ENCODE measurements at places on chromosomes 5 and 9.
A peak's percentile ranks its signal among the peaks of the same experiment; 100 is the strongest.

- peak; percentile 90 for DNase-seq
Observed at GRCh38 chr5:98397081-98397480, 376.4 kb upstream of the RGMB start.

DNA sequence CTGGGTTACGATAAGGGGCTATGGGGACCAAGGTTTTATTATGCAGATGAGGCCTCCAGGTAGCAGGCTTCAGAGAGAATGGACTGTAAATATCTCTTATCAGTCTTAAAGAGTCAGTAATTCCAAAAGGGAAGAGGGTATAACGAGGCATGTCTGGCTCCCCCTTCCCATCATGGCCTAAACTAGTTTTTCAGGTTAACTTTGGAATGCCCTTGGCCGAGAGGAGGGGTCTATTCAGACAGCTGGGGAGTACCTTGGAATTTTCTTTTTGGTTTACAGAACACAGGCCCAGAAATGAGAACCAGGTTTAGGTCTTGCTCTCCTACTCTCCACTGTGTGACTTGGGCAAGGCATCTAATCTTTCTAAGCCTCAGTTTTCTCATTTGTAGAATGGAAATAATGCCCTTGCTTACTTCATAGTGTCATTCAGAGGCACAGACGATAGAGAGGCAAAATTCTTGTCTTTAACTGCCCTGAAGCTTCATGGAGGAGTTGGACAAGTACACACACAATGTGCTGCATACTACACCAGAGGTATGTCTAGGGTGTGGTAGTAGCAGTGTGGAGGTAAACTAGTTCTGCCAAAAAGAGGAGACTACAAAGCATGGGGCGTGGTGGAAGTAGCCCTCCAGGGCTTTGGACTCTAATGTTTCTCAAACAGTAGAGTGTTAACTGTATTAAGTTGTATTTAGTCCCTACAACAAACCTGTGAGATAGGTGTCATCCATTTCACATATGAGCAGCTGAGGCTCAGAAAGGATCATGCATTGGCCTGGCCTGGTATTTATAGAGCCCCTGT is 45.5 kb downstream of the IRF1 start:
- DNase-seq, result no peak

- no peak for DNase-seq
Observed at GRCh38 chr5:42586625-42587024, 163.4 kb downstream of the GHR start.

GRCh38 chr5:158388021-158388420 is 529.1 kb upstream of the CLINT1 start:
- no peak for DNase-seq

GRCh38 chr5:163910226-163910625 is 404.8 kb downstream of the MAT2B start:
- DNase-seq, result no peak

DNA sequence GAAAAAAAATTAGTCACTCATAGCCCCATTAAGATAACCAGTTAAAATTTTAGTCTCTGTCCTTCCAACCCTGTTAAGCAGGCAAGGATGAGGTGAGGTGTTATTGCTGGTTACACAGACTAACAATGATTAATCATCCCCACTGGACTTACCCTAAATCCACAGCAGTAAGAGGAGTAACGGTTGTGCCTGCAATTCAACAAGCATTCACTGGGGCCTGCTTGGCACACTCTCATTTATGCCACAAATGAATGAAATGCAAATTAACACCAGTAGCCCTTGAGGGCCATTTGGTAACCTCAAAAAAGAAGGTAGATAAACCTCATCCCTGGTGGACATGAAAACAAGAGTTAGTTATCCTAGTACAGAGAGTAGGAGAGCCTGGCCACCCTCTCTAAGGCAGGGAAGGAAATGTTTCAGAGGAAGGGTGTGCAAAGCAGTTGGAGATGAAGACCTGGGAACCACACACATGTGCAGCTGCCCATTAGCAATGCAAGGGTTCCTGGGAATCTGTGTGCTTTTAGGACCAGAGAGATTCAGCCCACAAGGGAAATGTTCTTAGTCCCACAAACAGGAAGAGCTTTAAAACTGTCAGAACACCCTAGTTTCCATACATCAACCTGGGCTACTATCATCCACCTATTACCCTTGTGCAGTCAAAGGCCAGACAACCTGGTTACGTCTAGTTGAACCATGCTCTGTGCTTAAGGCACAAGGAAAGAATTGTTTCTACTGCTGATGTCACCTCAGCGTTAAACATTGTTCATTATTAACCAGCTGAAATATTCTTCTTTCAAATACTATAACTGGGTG is 7.7 kb downstream of the LHFPL2 start:
- no peak for DNase-seq

GRCh38 chr9:112006361-112007020 is 109.9 kb downstream of the UGCG start:
- DNase-seq, result no peak

DNA sequence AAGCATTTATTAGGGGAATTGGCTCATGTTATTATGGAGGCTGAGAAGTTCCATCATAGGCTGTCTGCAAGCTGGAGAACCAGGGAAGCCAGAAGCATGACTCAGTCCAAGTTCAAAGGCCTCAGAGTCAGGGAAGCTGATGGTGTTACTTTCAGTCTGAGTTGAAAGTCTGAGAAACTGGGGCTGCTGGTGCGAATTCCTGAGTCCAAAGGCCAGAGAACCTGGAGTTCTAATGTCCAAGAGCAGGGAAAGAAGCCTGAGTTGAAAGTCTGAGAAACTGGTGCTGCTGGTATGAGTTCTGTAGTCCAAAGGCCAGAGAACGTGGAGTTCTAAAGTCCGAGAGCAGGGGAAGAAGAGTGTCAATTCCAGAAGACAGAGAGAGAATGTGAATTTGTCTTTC is 641.1 kb downstream of the ISL1 start:
- DNase-seq, result no peak

- DNase-seq, result no peak
Observed at GRCh38 chr9:136625101-136626065, 37.3 kb upstream of the EGFL7 start.

GRCh38 chr9:127561491-127562278 is 50.4 kb upstream of the STXBP1 start:
- peak; percentile 97 for DNase-seq

- no peak for DNase-seq
Observed at GRCh38 chr5:35016174-35017051, 31.3 kb downstream of the AGXT2 start.

DNA sequence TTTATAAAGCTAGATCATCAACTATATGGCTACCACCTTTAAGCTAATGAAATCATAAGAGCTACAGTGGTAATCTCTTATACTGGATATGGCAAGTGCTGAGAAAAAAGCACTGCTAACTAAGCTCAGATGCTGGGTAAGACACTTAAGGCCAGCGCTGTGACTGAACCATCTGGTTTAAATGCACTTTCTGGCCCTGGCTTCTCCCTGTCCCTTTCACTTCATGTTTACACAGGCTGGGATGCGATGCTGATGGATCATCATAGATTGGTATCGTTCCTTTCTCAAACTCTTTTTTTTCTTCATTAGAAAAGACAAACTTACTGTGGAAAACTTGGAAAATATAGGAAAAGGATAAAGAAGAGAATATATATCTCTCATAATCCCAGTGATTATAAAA is 52.3 kb downstream of the KIF24 start:
- DNase-seq, result no peak

DNA sequence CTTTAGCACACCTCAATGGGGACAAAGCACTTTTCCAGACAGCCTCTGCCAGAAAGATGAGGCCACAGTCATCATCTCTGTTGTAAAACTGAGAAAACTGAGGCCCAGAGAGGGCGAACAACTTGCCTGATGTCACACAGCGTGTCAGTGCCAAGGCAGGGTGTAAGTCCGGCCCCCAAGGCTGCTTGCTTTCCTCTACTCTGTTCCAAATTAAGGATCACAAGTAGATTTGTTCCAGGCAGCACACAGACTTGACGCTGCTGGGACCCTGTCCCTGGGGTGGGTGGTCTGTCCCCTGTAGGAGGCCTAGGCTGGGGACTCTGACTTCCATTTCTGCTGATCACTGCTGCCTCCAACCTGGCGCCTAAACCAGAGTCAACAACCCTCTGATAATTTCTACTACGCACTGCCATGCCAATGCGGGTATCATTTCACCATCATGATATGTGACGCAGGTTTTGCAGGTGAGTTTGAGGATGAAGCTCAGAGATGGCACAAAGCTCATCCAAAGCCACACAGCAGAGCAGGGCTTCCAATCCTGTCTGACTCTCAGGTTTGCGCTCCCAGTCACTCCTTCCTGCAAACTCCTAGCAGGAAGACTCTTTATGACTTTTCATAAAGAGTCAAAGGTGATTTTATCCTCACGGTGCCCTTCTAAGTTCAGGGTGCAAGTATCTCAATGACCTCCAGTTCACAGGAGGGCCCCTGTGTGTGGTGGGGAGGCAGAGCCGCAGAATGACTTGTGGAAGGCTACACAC is 13.5 kb upstream of the RALGDS start:
- no peak for DNase-seq

GRCh38 chr5:95817430-95817829 is 5.1 kb downstream of the GLRX start:
- DNase-seq, result no peak

DNA sequence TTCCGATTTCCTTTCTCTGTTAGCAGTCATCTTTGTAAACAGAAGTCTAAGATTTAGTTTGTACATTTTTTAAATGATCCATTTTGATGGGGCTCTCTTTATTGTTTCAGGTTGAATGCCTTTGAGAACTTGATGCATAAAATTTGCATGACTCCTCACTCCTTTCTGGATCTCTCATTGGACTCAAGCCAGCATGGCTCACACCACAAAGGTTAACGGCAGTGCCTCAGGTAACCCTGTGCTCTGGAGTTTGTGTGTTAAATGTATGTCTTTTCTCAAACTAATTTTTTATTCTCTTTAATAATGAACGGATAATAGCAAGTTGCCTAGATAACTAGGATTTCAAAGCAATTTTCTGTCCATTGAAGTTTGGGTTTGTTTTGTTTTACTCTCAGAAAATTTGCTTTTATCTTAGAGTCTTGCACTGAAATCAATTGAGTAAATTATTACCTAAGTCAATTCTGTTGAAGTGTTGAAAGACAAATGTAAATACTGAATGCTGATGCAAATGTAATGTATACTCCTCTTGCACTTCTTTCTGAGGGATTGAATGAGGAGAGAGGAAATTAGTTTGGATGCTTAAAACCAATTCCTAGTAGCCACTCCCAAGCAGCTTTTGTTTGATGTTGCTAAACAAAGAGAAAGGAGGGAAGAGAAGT is 164.6 kb upstream of the DMRT1 start:
- DNase-seq, result no peak

DNA sequence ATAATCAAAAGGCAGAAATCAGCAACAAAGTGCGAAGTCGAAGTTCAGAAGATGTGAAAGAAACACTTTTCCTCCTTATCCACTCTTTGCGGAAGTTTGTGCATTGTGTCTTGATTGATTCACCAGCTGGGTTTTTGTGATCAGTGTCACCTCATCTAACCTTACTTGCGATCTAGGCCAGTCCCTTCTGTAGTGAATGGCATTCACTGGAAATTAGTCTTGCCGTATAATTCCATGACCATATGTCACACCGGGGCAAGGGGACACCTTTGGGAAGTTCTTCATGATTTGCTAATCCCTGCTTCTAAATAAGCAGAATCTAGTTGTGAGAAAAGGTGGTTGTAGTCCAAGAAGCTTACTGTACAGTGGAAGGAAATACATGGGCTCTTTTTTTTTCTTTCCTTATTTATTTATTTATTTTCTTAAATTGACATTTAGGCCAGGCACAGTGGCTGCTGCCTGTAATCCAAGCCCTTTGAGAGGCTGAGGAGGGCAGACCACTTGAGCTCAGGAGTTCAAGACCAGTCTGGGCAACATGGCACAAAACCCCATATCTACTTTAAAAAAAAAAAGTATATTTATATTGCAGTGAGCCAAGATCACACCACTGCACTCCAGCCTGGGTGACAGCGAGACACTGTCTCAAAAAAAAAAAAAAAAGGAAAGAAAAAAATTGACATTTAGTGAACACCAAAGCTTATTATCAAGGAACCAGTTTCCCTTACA is 7.8 kb downstream of the RAI14 start:
- no peak for DNase-seq

GRCh38 chr9:100619665-100620064 is 41.8 kb downstream of the CAVIN4 start:
- no peak for DNase-seq

DNA sequence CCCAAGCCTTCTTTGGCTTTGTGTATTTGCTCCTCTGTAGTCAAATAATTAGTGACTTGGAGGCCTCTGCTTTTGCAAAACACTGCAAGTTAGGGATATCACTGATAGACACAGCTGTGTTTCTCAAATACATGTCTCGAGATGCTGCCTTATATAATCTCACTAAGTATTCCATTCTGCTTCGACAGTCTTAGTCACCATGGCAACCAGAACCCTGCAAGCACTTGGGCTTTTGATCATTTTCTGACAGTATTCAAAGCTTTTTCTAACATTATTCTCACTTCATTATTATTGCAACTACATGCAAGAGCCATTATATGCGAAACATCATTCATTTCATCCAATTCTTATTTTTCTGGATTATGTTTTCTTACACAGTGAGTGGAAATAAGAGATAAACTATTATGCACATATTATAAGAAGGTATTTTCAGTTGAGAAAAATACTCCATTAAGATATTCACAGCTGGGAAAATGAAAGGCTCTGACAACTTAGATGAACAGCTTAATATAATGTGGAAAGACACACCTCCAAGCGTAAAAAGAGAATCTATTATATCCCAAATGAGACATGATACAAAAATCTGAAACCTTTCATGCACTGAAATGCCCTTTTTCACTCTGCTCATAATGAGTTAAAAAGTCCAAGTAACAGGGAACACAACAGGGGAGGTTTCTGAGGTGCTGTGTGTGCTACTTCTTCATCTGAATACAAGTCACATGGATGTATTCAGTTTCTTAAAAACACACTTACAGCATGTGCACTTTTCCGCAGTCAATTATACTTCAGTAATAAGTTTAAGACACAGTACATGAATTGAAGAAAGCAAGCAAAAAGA is 93.9 kb downstream of the SCAI start:
- DNase-seq, result no peak

DNA sequence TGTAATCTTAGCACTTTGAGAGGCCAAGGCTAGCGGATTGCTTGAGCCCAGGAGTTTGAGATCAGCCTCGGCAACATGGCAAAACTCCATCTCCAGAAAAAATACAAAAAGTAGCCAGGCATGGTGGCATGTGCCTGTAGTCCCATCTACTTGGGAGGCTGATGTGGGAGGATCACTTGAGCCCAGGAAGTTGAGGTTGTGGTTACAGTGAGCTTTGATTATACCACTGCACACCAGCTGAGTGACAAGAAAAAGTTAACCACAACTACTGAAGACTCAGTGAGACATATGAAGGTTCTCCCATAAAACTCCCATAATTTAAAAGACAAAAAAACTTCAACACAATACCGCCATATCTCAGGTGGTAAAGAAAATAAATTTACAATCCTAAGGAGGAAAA is 98.0 kb downstream of the NR6A1 start:
- no peak for DNase-seq

DNA sequence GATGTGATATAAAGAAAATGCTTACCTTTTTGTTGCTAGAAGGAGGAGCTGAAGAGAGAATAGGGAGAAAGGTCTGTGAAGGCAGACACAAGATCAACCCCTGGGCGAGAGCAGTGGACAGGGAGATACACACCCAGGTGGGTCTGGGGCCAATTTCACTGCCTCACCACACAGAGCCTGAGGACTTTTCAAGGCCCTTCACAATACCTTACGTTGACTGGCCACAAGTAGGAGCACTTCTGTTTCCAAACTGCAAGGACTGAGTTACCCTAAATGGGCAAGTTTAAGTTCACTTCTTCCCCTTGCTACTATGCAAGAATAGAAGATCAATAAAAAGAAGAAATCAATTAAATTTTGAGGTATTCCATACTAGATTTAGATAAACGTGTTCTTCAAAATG is 174.5 kb upstream of the SLC12A2 start:
- peak; percentile 18 for DNase-seq

All from AG09309 (cell line).